ENCODE measurements at places on chromosomes 11 and 22. TPM values are rescaled to one million over a fixed set of nuclear protein-coding genes. Genes with fewer than 3 reads are reported as not detected.

F2 gene
- total RNA-seq = not detected

PRR5 gene
- total RNA-seq = 11.4 TPM

ZDHHC24 gene
- total RNA-seq = 27.7 TPM

TCN1 gene
- total RNA-seq = not detected

KLHDC7B gene
- not detected for total RNA-seq

OR11H1 gene
- not detected for total RNA-seq

HPX gene
- total RNA-seq = not detected

UPB1 gene
- total RNA-seq = 0.13 TPM

TYMP gene
- 74.5 TPM for total RNA-seq

OR5B21 gene
- not detected for total RNA-seq

HSPB2 gene
- total RNA-seq = 0.26 TPM

FREY1 gene
- not detected for total RNA-seq

CECR2 gene
- 0.91 TPM for total RNA-seq

ADORA2A gene
- total RNA-seq = 7.0 TPM

DENND5A gene
- 70.5 TPM for total RNA-seq

OR5A1 gene
- total RNA-seq = not detected

VSTM5 gene
- 0.13 TPM for total RNA-seq

GDPD4 gene
- total RNA-seq = not detected

PANX2 gene
- 0.65 TPM for total RNA-seq

Data from epithelial cell of alveolus of lung (primary cell).